Pulmonary artery endothelial cell (primary cell): ENCODE measurements at places on chromosomes 3 and 15.

DNA sequence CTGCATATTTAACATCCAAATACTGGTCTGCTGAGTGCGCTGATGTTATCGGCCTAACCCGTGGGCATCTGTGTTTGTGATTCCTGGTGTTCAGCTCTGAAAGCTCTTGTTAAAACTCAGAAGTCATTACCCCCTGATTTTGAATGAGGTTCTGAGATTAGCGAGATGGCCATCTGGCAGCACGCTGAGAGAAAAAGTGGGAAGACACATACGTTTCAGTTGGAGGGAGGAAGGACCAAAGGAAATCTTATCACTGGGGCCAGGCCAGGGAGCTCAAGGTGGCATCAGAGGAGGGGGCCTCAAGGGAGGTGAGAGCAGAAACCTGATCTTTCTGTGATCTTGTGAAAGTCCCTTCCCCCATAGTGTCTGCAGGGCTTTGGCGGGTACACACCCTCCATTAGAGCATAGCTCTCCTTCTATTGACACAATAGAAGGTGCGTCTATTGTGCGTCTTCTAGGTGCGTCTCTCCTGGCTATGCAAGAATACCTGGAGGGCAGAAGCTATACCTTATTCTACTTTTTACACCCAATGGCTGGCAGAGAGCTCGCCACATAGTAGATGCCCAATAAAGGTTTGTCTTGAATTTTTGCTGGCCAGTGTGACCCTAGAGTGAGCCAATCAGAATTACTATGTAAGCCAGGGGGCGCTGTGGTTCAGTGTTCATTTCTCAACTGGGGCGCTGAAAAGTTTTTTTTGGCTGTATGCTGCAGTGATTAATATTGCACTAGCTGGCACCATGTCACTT lies 182.4 kb downstream of the SHQ1 start:
- peak; percentile 11 for DNase-seq

DNA sequence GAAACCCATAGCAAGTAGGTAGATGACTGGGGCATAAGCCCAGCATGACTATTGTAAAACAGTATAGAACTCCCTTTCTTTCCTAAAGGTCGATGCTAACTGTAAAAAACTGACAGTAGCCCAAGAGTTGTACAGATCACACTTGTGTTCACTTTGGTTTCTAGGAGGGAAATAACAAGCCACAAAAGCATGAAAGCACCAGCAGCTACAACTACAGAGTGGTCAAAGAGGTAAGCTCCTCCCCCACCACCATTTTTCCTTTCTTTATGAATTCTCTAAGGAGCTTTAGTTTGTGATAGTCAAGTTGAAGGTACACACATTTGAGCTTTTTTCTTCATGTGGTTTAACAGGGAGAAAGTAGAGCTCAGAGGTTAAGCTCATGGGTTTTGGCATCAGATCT lies 191.0 kb downstream of the ITPR1 start:
- DNase-seq, result no peak

- DNase-seq, result no peak
These were observed 3.2 kb upstream of the SENP2 start for GRCh38 chr3:185582871-185583270.

GRCh38 chr15:78087951-78088772 lies 4.2 kb upstream of the SH2D7 start:
- no peak for DNase-seq

- DNase-seq, result no peak
These were observed 163.4 kb downstream of the XXYLT1 start for GRCh38 chr3:195107593-195107992.
